ENCODE measurements at places on chromosomes 7 and 10.
A peak's percentile ranks its signal among the peaks of the same experiment; 100 is the strongest.

DNA sequence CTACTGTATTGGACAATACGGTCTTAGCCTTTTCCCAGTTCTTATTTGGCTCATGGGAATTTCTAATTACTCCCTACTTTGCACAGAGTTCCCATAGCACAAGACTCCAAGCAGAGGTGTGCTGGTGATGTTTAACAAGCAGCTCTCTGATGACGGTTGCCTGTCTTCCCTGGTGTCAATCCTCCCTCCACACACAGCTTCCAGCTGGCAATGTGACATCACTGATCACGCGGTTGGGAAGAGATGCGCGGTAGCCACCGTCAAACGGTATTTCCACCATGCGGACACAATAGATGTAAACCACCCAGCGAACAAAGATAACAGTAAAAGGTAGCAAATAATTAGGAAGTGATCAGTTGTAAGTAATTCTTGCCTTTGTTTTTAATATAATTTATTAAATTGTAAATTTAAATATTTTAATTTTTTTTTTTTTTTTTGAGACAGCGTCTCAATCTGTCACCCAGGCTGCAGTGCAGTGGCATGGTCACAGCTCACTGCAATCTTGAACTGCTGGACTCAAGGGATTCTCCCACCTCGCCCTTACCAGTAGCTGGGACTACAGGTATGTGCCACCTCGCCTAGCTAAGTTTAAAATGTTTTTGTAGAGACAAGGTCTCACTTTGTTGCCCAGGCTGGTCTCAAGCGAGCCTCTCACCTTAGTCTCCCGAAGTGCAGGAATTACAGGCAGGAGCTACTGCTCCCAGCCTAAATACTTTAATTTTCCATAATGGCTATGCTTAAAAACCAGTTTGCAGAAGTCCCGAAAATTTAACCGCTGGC is 36.3 kb upstream of the IL15RA start:
- DNase-seq, result no peak

- no peak for DNase-seq
These were observed 11.0 kb downstream of the DLG5 start for GRCh38 chr10:77915319-77916105.

GRCh38 chr10:130795819-130796218 is 515.7 kb downstream of the TCERG1L start:
- no peak for DNase-seq

GRCh38 chr7:50283731-50284130 is 20.8 kb upstream of the IKZF1 start:
- DNase-seq, result no peak

- DNase-seq, result peak; percentile 17
These were observed 19.8 kb upstream of the CLDN12 start for GRCh38 chr7:90383422-90383821.

GRCh38 chr7:84949067-84949466 is 237.8 kb downstream of the SEMA3D start:
- DNase-seq, result peak; percentile 34

DNA sequence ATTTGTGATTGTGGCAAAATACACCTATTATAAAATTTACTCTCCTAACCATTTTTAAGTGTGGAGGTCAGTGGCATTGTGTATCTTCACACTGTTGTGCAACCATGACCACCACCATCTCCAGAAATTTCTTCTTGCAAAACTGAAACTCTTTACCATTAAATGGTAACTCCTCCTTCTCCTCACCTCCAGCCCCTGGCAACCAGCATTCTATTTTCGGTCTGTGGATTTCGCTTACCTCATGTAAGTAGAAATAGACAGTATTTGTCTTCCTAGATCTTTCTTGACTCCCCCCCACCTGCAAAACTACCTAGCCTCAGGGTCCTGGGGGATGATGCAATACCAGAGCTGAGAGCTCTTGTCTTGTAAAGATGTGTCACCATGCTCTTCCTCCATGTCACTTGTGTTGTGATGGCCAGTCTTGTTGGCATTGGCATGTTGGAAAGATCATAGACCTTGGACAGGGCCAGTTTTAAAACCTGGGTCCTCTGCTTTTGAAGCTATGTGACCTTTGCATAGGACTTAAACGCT is 71.1 kb upstream of the EMX2 start:
- no peak for DNase-seq

DNA sequence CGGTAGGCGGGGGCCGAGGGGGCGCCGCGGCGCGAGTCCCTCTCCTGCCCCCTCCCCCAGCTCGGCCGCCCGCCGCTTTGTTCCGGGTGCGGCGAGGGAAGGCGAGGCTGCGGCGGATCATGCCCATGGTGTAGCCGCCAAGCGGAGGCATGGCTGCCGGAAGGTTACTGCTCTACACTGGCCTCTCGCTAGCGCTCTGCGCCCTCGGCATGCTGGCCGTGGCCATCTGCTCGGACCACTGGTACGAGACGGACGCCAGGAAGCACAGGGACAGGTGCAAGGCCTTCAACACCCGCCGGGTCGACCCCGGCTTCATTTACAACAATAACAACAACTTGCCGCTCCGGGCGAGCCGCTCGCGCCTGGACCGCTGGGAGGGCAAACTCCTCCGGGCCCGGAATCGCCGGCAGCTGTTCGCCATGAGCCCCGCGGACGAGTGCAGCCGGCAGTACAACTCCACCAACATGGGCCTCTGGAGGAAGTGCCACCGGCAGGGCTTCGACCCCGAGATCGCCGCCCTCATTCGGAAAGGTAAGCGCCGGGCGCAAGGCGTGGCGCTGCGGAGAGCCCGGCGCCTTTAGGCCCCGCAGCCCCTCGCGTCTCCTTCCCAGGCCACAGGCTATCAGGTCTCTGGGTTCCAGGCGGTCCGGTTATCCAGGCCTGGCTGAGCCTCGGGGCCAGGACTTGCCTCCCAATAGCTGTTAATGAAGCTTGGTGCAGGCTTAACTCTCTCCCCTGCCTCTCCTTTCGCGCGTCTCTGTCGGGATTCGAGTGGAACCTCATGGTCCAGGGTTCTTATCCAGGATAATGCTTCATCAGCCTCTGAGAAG is 513 bp downstream of the TMEM178B start:
- DNase-seq, result no peak

GRCh38 chr7:121032645-121033460 is 44.3 kb downstream of the CPED1 start:
- DNase-seq, result no peak

DNA sequence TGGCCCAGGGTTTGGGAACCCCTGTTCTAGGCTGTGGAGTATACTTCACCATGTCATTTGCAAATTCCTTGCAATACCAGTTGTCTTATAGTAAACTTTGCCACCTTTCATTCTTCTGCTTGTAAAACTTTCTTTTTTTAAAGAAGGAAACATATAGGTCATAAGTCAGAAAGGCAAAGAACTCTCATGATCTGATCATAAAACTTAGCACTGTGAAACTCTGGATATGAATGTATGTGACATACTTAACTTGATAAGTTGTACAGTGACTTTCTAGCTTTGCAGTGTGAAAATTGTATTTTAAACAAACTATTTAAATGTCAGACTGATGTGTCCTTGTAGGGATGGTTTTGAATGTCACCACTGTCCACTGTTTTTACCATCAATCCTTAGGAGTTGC is 31.0 kb upstream of the SAMD9L start:
- DNase-seq, result no peak

DNA sequence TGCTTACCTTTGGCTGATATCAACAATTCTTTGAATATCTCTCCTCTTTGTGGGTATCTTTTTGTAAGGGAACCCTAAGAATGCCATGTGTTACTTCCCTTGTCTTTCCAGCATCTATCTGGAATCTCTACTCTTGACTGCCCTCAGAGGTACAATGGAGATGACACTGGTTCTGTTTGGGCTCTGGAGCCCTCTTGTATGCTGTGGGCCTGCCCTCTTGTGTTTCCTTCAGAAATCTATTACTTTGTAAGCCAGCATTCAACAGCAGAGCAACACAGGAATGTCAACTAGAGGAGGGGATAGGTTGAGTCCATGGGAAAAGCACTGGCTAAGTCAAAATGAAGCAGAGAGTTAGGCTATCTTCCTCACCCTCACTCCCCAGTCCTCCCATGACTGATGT is 142.3 kb downstream of the XPNPEP1 start:
- DNase-seq, result no peak

All from cardiac fibroblast (primary cell).